ENCODE measurements at places on chromosomes 5 and 9. TPM values are rescaled to one million over a fixed set of nuclear protein-coding genes. Genes with fewer than 3 reads are reported as not detected.
A peak's percentile ranks its signal among the peaks of the same experiment; 100 is the strongest.

IL17B gene
- polyA plus RNA-seq, result not detected

SV2C gene
- not detected for polyA plus RNA-seq

SCGB3A2 gene
- polyA plus RNA-seq, result not detected

DNA sequence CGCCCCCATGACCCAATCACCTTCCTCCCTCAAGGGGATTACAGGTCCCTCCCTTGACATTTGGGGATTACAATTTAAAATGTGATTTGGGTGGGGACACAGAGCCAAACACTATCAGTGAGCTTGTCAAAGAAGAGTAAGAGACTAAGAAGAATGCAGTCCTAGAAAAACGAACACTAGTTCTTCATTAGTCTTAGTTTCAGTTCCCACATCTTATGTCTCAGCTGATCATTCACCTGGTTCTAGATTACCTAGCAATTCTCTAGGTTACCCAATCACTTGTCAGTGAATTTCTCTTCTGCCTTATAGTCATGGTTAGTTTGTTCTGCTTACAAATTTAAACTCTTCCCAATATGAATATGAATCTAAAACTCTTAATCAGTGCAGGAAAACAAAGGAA is 251.5 kb downstream of the COX7C start:
- H3K27me3 ChIP-seq, result no peaks in the 10 kb centered on the region
- no peak overlapping the region for H3K27ac ChIP-seq
- no peak for DNase-seq
- H3K36me3 ChIP-seq, result no peaks in the 10 kb centered on the region
- no peaks in the 10 kb centered on the region for H3K4me1 ChIP-seq
- no peak overlapping the region for H3K4me3 ChIP-seq

- no peaks in the 10 kb centered on the region for H3K4me1 ChIP-seq
- peaks cover 7% of the 10 kb centered on the region for H3K36me3 ChIP-seq
- H3K4me3 ChIP-seq, result no peak overlapping the region
- H3K27me3 ChIP-seq, result no peaks in the 10 kb centered on the region
- no peak overlapping the region for H3K27ac ChIP-seq
Observed at GRCh38 chr9:104826079-104826775, 62.3 kb downstream of the NIPSNAP3B start.

SOWAHA gene
- not detected for polyA plus RNA-seq

BICD2 gene
- 20.8 TPM for polyA plus RNA-seq

DNA sequence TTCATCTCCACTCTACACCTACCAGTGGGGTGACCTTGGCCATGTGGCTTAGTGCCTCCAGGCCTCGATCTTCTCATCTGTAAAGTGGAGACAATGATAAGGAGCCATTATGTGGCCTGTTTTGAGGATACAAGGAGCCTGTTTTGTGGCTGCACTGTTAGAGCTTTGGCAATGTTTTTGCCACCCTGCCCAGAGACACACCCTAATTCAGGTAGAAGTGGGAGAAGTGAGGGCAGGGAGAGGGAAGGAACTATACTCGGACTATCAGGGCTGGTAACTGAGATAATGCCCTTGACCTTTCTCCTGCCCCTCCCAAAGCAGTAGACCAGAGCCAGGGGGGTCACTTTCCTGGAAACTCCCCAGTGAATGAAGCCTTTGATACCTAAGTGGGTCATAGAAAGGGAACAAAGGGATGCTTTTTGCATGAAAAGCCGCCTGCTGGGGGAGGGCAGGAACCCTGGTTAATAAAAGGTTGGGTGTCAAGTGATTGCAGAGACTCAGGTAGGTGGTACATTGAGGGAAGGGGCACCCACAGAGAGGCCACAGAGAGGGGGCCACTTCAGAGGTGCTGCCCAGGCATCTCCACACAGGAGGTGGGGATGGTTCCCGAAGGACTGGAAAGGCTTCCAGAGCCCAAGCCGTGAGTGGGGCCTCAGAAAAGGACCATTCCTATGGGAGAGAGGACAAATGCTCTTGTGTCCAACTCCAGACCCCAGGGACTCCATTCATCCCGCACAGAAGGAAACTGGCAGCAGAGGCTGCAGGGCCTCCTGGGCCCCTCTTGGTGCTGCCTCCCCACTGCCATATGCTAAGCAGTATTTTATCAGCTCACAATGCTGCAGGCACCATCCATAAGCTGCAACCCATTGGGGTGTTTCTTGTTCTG is 42.3 kb upstream of the VDAC1 start:
- H3K27ac ChIP-seq, result no peak overlapping the region
- H3K36me3 ChIP-seq, result no peaks in the 10 kb centered on the region
- H3K4me1 ChIP-seq, result no peaks in the 10 kb centered on the region
- no peak for DNase-seq

STRBP gene
- polyA plus RNA-seq, result 20.6 TPM

GRCh38 chr5:133675376-133676154 is 63.2 kb upstream of the FSTL4 start:
- no peak overlapping the region for H3K4me3 ChIP-seq

KIF4B gene
- polyA plus RNA-seq, result not detected

GRCh38 chr5:177453852-177454396 is 7.3 kb downstream of the PRR7 start:
- peak overlapping the region; percentile 97 for H3K27ac ChIP-seq
- H3K27me3 ChIP-seq, result no peaks in the 10 kb centered on the region
- H3K4me3 ChIP-seq, result peak overlapping the region; percentile 70
- H3K4me1 ChIP-seq, result peaks cover 12% of the 10 kb centered on the region
- DNase-seq, result no peak
- H3K36me3 ChIP-seq, result no peaks in the 10 kb centered on the region

GRCh38 chr5:160923411-160923810 is 71.4 kb upstream of the ATP10B start:
- no peak overlapping the region for H3K27ac ChIP-seq
- DNase-seq, result no peak
- H3K4me1 ChIP-seq, result no peaks in the 10 kb centered on the region
- H3K27me3 ChIP-seq, result no peaks in the 10 kb centered on the region

PRLR gene
- polyA plus RNA-seq, result not detected

GRCh38 chr5:171728686-171729085 is 56.9 kb upstream of the SMIM23 start:
- H3K27me3 ChIP-seq, result no peaks in the 10 kb centered on the region

DNA sequence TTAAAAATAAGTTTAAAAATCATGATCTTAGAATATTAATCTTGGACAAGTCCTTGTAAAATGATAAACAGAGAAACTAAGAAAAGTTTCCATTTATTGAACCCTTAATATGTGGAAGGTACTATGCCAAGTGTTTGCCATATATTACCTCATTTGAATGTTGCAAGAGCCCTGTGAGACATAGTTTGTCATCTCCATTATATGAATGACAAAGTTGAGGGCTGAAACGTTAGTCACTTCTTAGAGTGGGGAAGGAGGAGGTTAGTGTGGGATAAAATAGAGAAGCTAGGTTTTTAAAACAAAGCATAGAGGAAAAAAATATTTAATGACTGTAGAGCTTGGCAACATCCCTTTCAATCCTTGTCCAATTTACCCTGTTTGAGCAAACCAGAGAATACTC is 2.0 kb downstream of the TNC start:
- DNase-seq, result no peak
- H3K4me3 ChIP-seq, result no peak overlapping the region
- H3K36me3 ChIP-seq, result no peaks in the 10 kb centered on the region
- peaks cover 3% of the 10 kb centered on the region for H3K4me1 ChIP-seq

- no peaks in the 10 kb centered on the region for H3K27me3 ChIP-seq
- H3K4me3 ChIP-seq, result no peak overlapping the region
- peaks cover 11% of the 10 kb centered on the region for H3K4me1 ChIP-seq
- H3K27ac ChIP-seq, result no peak overlapping the region
- H3K36me3 ChIP-seq, result no peaks in the 10 kb centered on the region
- no peak for DNase-seq
Observed at GRCh38 chr9:125633116-125633745, 73.8 kb downstream of the MAPKAP1 start.

CDO1 gene
- polyA plus RNA-seq, result not detected

All from naive thymus-derived CD4-positive, alpha-beta T cell (primary cell).